ENCODE measurements at places on chromosomes 1 and 21. TPM values are rescaled to one million over a fixed set of nuclear protein-coding genes. Genes with fewer than 3 reads are reported as not detected.

The TLR5 gene
- total RNA-seq = 0.31 TPM

The PPIAL4G gene
- total RNA-seq = not detected

The KCNQ4 gene
- total RNA-seq = 0.20 TPM

The KRTAP12-2 gene
- not detected for total RNA-seq

The ANKRD35 gene
- 0.04 TPM for total RNA-seq

The GUCA2B gene
- not detected for total RNA-seq

The DYNLT4 gene
- total RNA-seq = 0.20 TPM

The C1orf94 gene
- not detected for total RNA-seq

The RBP7 gene
- total RNA-seq = 4.7 TPM

The KLHDC8A gene
- 0.79 TPM for total RNA-seq

The FCER1A gene
- total RNA-seq = not detected

The BRINP2 gene
- total RNA-seq = 0.15 TPM

The FCMR gene
- 5.2 TPM for total RNA-seq

The PTGER3 gene
- not detected for total RNA-seq

The ZFP69 gene
- not detected for total RNA-seq

The NUF2 gene
- total RNA-seq = 29.3 TPM

The IL12RB2 gene
- 0.12 TPM for total RNA-seq

The PLA2G2A gene
- total RNA-seq = not detected

The ARTN gene
- 0.41 TPM for total RNA-seq

The HTR1D gene
- total RNA-seq = 14.8 TPM

The CTSS gene
- 14.3 TPM for total RNA-seq

The NCDN gene
- 16.3 TPM for total RNA-seq

The PPM1J gene
- total RNA-seq = 0.75 TPM

The OR2T11 gene
- total RNA-seq = not detected

The KRTAP21-2 gene
- not detected for total RNA-seq

The TMEM82 gene
- not detected for total RNA-seq

The RPE65 gene
- total RNA-seq = not detected

All from A549 treated with Mapracorat at 1 μM for 4 hours (cell line).